PC-9 (cell line): ENCODE measurements at places on chromosomes 7 and 10. TPM values are rescaled to one million over a fixed set of nuclear protein-coding genes. Genes with fewer than 3 reads are reported as not detected.

Gene COL28A1
- 0.83 and 2.2 TPM in 2 replicates for total RNA-seq

- no peak overlapping the region for H3K4me3 ChIP-seq
- H3K4me1 ChIP-seq: no peaks in the 10 kb centered on the region
Measured at GRCh38 chr7:137523171-137523570, 179.6 kb upstream of the PTN start.

DNA sequence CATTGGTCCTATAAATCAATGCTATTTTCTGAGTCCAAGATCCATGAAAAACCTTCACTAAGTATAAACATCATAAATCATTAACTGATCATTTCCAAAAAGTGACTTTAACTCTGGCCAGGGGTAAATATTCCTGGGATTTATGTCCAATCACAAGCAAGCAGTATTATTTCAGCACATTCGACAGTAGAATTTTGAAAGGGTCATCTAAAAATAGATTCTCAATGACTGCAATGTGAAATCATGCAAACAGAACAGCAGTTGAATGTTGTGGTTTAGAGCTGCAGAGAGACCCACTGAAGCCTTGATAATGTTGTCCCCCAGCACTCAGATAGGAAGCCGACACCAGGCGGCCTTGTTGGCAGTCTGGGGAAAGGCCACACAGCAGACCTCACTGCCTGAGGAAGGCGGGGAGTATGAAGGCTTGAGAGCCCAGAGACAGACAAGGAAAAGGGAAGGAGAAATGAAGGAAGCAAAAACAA is 38.1 kb downstream of the FAM107B start:
- no peaks in the 10 kb centered on the region for H3K27me3 ChIP-seq
- no peak for DNase-seq

DNA sequence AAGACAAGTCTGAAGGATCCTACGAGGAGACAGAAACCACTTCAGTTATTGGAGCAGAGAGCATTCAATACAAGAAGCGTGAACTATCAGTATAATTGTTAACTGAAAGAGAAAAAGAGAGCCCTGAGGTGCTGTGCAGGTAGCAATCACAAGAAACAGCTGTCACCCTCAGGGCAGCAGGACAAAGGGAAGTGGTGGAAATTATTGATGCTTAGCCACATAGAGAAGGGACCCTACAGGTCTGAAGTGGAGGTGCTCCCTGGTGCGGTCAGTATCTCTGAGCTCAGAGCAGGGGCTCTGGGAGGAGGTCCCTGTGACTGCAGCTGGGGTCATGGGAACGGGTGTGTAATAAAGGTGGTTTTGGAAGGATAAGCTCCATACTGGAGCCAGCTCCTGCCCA is 97.8 kb upstream of the KLF6 start:
- H3K4me1 ChIP-seq: peaks cover 29% of the 10 kb centered on the region
- H3K27ac ChIP-seq: no peak overlapping the region
- no peaks in the 10 kb centered on the region for H3K36me3 ChIP-seq
- H3K27me3 ChIP-seq: no peaks in the 10 kb centered on the region
- no peak for DNase-seq

- peaks cover 14% of the 10 kb centered on the region for H3K4me1 ChIP-seq
- H3K27ac ChIP-seq: no peak overlapping the region
- peaks cover 60% of the 10 kb centered on the region for H3K36me3 ChIP-seq
- no peak for DNase-seq
Measured at GRCh38 chr7:47376991-47377616, 204.8 kb downstream of the TNS3 start.

DNA sequence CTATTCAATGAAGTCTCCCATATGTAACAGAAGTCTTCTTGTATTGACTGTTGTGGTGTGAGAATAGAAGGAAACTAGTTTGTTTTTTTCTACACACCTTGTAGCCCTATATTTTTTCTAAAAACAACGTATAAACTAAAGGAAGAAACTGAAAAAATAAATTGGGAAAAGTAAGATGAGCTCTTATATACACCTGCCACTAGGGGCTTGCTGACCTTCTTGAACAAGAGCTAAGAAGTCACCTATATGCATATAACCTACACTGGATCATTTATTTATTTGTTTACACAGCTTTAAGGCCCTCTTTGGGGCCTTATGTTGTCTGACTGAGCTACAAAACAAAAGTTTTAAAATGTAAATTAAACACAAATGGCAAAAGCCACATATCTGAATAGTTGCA is 383.0 kb downstream of the HPSE2 start:
- no peaks in the 10 kb centered on the region; the same call in 1 of the 2 replicates for H3K27me3 ChIP-seq
- H3K27ac ChIP-seq: no peak overlapping the region
- no peaks in the 10 kb centered on the region for H3K4me1 ChIP-seq
- H3K36me3 ChIP-seq: no peaks in the 10 kb centered on the region
- DNase-seq: no peak

GRCh38 chr10:112721080-112721698 is 228.9 kb upstream of the TCF7L2 start:
- no peak for DNase-seq
- no peak overlapping the region for H3K27ac ChIP-seq
- no peaks in the 10 kb centered on the region for H3K27me3 ChIP-seq
- no peaks in the 10 kb centered on the region for H3K36me3 ChIP-seq
- no peak overlapping the region for H3K4me3 ChIP-seq
- H3K4me1 ChIP-seq: no peaks in the 10 kb centered on the region

Gene HOXA10
- not detected in 2 replicates for total RNA-seq

GRCh38 chr10:47287365-47287802 is 12.6 kb upstream of the GDF10 start:
- H3K36me3 ChIP-seq: no peaks in the 10 kb centered on the region
- no peak overlapping the region for H3K4me3 ChIP-seq
- no peak for DNase-seq
- no peak overlapping the region for H3K27ac ChIP-seq
- peaks cover 17% of the 10 kb centered on the region for H3K27me3 ChIP-seq
- H3K4me1 ChIP-seq: no peaks in the 10 kb centered on the region

DNA sequence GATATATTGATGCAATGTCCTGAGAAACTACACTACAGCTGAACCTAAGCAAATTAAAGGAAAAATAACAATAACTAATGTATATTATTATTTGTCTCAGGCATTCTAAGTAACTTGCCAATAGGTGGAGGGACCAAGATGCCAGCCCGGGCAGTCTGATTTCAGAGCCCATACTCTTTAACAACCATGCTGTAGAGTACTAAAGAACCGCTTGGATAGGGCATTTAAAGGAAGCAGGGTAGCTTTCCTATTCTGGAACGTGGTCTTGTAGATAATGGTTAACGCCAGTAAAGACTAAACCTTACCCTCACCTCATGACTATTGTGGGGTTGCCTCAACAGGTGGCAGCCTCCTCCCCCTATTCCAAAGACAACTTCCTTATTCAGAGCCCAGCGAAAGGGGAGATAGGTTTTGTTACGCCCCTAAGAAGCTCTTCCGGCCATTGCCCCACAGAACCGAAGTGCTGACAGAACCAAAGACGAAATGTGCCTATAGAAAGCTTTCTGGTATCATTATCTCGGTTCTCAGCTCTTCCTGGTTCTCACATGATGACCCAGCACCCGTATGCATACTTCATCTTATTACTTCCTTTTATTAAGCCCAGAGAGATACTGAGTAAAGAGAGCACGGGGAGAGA is 707 bp upstream of the C1GALT1 start:
- peaks cover 49% of the 10 kb centered on the region for H3K4me1 ChIP-seq
- H3K27me3 ChIP-seq: no peaks in the 10 kb centered on the region
- DNase-seq: peak; percentile 48
- H3K4me3 ChIP-seq: peak overlapping the region; percentile 67
- H3K36me3 ChIP-seq: peaks cover 7% of the 10 kb centered on the region; the same call in 1 of the 2 replicates

- peaks cover 47% of the 10 kb centered on the region for H3K36me3 ChIP-seq
- no peak for DNase-seq
- H3K27me3 ChIP-seq: no peaks in the 10 kb centered on the region
- no peak overlapping the region for H3K4me3 ChIP-seq
- no peak overlapping the region for H3K27ac ChIP-seq
Measured at GRCh38 chr7:33099154-33099940, 9.9 kb downstream of the RP9 start.

Gene RET
- not detected in 2 replicates for total RNA-seq

- H3K4me3 ChIP-seq: no peak overlapping the region
- H3K27me3 ChIP-seq: no peaks in the 10 kb centered on the region
- H3K27ac ChIP-seq: no peak overlapping the region
Measured at GRCh38 chr7:22635349-22635748, 91.7 kb upstream of the IL6 start.

DNA sequence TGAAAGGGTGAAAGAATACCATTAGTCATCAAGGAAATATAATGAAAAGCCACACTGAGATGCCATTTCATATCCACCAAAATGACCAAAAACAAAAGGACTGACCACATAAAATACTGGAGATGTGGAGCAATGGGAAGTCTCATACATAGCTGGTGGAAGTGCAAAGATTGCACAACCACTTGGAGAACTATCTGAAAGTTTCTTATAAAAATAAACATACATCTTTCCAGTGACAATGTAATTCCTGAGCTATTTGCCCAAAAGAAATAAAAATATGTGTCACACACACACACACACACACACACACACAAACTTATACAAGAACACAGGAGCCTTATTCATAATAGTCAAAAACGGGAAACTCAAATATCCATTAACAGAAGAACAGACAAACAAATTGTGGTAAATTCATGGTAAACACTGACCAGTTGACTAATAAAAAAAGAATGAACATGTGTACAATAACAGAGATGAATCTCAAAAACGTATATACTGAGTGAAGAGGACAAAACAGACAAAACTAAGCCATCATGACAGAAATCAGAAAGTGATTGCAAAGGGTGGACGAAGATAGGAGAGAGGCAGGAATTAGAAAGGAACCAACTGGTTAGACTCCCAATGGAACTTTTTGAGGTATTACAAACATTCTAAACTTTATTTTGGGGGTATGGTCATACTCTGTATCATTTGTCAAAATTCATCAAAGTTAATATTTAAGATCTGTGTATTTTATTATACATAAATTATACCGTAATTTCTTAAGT is 21.5 kb downstream of the WASL start:
- no peaks in the 10 kb centered on the region; the same call in 1 of the 2 replicates for H3K36me3 ChIP-seq
- no peaks in the 10 kb centered on the region for H3K27me3 ChIP-seq
- peak; percentile 24 for DNase-seq
- H3K4me3 ChIP-seq: no peak overlapping the region
- peak overlapping the region; percentile 52 for H3K27ac ChIP-seq

- DNase-seq: no peak
- no peak overlapping the region for H3K4me3 ChIP-seq
- H3K36me3 ChIP-seq: no peaks in the 10 kb centered on the region
- H3K27me3 ChIP-seq: no peaks in the 10 kb centered on the region
- H3K4me1 ChIP-seq: peaks cover 5% of the 10 kb centered on the region
Measured at GRCh38 chr7:22377703-22378102, 20.7 kb upstream of the RAPGEF5 start.

DNA sequence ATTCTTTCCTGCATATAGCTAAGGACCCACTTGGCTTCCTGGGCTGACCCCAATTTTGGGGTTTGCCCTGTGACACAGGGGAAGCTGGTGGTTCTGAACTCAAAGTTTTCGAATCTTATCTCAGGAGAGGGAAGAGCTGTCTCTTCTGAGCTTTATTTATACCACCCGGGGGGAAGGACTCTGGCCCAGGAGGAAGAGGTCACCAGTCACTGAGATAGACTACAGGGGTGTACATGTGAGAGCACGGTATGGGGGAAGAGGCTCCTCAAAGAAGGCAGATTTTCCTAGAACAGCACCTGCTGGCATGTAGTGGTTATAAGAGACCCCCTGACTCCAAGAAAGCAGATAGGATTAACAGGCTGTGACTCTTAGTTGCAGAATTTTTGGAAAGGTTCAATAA is 101.8 kb upstream of the ELMO1 start:
- no peak overlapping the region for H3K27ac ChIP-seq
- DNase-seq: no peak
- H3K27me3 ChIP-seq: no peaks in the 10 kb centered on the region
- no peaks in the 10 kb centered on the region for H3K4me1 ChIP-seq
- no peak overlapping the region for H3K4me3 ChIP-seq

Gene SRRM3
- 0.74 and 1.2 TPM in 2 replicates for total RNA-seq

DNA sequence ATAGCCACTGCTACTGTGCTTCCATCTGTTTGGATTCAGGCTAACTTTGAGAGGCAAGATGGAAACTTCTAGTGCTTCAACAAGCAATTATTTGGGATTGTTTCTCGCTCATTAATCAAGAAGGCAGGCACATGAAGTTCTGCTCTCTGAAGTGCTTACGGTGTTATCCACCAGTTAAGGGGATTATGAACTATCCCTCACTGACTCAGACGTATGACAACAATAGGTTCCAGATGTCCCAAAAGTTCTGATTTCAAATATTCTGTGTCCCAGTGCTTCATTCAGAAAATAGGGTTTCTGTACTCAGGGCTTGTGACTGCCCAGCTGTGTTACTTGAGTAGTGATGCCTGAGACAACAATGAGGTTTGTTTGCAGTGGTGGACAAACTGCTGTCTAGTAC is 81.0 kb downstream of the HACD1 start:
- no peak overlapping the region for H3K27ac ChIP-seq
- no peak for DNase-seq
- H3K4me3 ChIP-seq: no peak overlapping the region

GRCh38 chr10:63494951-63495350 is 26.2 kb upstream of the REEP3 start:
- H3K4me1 ChIP-seq: peaks cover 19% of the 10 kb centered on the region
- no peak overlapping the region for H3K4me3 ChIP-seq
- H3K27ac ChIP-seq: no peak overlapping the region
- no peaks in the 10 kb centered on the region for H3K36me3 ChIP-seq
- no peak for DNase-seq

DNA sequence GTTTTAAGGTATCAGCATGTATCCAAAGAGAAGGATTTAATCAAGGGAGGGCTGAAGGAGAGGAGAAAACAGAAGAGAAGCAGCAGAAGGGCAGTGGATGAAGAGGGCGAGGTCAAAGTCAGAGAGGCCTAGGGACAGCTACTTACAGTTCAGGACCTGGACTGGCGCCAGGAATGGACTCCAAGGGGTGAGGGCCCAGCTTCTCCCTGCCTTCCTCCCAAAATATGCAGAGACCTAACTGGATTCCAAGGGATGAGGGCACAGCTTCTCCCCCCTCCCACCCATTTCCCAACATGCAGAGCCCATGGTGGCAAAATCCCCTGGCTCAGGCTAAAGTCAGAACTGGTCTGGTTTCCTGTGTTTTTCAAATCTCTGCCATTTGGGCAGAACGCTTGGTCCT is 3.4 kb upstream of the TCF7L2 start:
- no peaks in the 10 kb centered on the region for H3K27me3 ChIP-seq
- H3K36me3 ChIP-seq: no peaks in the 10 kb centered on the region
- no peak overlapping the region for H3K27ac ChIP-seq
- DNase-seq: no peak

GRCh38 chr7:43232366-43232765 is 119.9 kb downstream of the HECW1 start:
- H3K4me1 ChIP-seq: no peaks in the 10 kb centered on the region
- no peak overlapping the region for H3K27ac ChIP-seq
- DNase-seq: no peak
- no peak overlapping the region for H3K4me3 ChIP-seq
- H3K27me3 ChIP-seq: peaks cover 64% of the 10 kb centered on the region
- no peaks in the 10 kb centered on the region for H3K36me3 ChIP-seq
